ENCODE measurements at places on chromosomes 6 and 20. TPM values are rescaled to one million over a fixed set of nuclear protein-coding genes. Genes with fewer than 3 reads are reported as not detected.

Gene MAFB
- 11.1 TPM for total RNA-seq

Gene SOBP
- 56.9 TPM for total RNA-seq

Gene TCF15
- total RNA-seq: 0.47 TPM

Gene FRS3
- 6.7 TPM for total RNA-seq

Gene JAG1
- 26.0 TPM for total RNA-seq

Gene SSTR4
- total RNA-seq: not detected

Gene RPN2
- total RNA-seq: 105 TPM

Gene VWA7
- 0.31 TPM for total RNA-seq

DNA sequence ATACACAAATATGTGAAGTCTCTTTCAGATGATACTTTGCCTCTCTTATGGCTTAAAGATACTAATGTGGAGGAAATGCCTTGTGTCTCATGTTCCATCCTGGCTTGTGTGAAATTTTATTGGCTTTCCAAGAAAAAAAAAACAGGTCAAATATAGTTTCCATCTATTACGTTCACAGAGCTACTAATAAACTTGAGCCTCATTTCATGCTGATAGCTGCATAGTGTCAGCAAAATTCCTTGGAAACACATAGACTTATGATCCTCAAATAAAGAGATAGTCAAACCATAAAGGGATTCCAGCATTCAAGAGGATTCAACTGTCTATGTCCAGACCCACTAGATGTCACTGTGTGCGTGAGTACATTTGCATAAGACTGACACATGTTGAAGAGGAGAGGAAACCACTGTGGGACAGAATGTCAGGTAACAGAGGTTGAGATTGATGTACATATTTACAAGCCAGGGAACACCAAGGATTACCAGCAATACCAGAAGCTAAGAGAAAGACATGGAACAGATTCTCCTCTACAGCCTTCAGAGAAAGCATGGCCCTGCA, 266.6 kb downstream of the COL12A1 start:
- no peak for DNase-seq

GRCh38 chr20:46523696-46524328, 10.5 kb upstream of the ZNF334 start:
- DNase-seq: no peak

GRCh38 chr20:11032611-11033010, 358.8 kb upstream of the JAG1 start:
- DNase-seq: no peak

- no peak for DNase-seq
Observed at GRCh38 chr6:15793288-15793687, 130.5 kb upstream of the DTNBP1 start.

GRCh38 chr6:161568885-161569456, 295.1 kb upstream of the AGPAT4 start:
- no peak for DNase-seq

- no peak for DNase-seq
Observed at GRCh38 chr20:64192406-64192805, 28.2 kb downstream of the MYT1 start.

GRCh38 chr6:128409003-128409402, 111.4 kb downstream of the PTPRK start:
- no peak for DNase-seq

- no peak for DNase-seq
Observed at GRCh38 chr20:50256577-50256976, 65.9 kb downstream of the CEBPB start.
